Neural progenitor cell (in vitro differentiated cells): ENCODE measurements at places on chromosomes 6 and 20. TPM values are rescaled to one million over a fixed set of nuclear protein-coding genes. Genes with fewer than 3 reads are reported as not detected.

Gene ULBP3
- 3.9 and 7.1 TPM in 2 replicates for total RNA-seq

Gene TUBB1
- not detected in 2 replicates for total RNA-seq

Gene GPLD1
- 4.2 and 8.3 TPM in 2 replicates for total RNA-seq

GRCh38 chr20:33515569-33516216 lies 25.8 kb downstream of the CBFA2T2 start:
- DNase-seq = no peak

- DNase-seq = peak; percentile 31
These were observed 141.1 kb upstream of the SLC24A3 start for GRCh38 chr20:19071446-19071725.

DNA sequence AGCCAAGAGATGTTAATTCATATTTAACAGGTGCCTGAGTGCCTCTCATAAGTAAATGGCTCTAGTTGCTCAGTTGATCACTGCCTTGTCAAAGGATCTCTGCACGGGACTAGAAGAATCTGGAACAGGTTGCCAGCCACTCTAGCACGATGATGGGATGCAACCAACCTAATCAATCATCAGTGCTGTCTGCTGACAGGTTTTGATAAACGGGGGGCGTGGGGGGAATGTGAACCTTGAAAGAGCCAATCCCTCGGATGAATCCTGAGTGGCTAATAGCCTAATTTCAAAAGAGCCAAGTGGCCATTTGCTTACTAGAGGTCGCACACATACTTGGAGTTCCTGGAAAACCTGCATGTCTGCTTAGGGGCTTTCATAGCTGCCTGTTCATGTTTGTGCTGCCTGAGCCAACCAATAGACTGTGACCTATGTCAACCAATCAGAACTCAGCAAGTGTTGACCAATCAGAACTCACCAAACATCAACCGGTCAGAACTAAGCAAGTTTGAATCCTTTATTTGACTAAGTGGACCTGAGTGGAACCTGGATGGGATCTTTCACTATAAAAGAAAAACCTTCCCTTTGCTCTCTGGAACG lies 43.5 kb upstream of the ECI2 start:
- DNase-seq = no peak

- DNase-seq = no peak
These were observed 142.8 kb upstream of the PTPRK start for GRCh38 chr6:128663238-128663637.
